ENCODE measurements at places on chromosomes 3 and 15.

- DNase-seq: no peak
Measured at GRCh38 chr3:194040516-194041273, 95.3 kb upstream of the HES1 start.

GRCh38 chr3:48419597-48419996, 10.3 kb downstream of the PLXNB1 start:
- DNase-seq: no peak

DNA sequence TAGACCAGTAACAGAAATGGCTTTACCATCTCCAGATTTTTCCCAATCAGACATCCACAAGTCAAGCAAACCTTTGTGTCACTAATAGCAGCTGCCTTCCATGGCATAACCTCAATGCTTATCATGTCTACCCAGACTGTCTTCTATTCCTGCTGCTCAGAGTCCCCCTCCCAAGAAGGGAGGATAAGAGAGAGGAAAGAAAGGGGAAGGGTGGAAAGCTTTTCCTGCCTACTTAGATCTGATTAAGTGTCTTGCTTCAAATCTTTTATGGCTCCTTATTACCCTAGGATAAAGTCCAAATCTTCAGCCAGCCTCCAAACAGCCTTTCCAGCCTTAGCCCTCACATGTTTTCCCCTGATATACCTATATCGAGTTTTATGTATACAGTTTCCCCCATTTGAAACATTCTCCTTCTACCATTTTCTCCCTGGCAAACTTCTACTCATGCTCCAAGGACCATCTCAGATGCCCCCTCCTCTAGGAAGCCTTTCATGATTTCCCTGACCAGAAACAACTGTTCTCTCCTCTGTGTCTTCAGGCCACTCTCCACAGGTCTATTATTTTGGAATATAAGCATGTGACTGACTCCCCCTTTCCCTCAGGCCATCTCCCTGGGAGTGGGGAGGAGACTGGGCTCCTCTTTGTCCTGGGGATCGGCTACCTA, 7.9 kb upstream of the SSUH2 start:
- DNase-seq: no peak

GRCh38 chr3:186880406-186880805, 37.9 kb downstream of the ADIPOQ start:
- DNase-seq: no peak

DNA sequence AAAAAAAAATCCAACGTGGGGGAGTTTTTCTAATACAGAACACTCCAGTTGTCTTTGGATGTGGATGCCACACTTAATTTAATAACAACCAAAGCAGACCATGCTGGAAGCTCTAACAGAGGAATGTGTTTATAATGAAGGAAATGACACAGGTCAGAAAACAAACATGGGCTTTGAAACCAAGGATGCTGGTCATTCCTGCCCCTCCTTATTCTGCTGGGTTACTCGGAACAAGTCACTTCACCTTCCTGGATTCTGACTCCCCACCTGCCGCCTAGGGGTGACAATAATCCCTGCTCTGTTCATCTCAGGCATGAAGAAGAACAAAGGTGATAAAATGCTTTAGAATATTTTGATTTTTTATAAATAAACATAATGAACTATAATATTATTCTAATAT, 240.9 kb upstream of the ADAMTS9 start:
- DNase-seq: no peak

GRCh38 chr3:149120051-149120972, 9.1 kb upstream of the HPS3 start:
- no peak for DNase-seq

DNA sequence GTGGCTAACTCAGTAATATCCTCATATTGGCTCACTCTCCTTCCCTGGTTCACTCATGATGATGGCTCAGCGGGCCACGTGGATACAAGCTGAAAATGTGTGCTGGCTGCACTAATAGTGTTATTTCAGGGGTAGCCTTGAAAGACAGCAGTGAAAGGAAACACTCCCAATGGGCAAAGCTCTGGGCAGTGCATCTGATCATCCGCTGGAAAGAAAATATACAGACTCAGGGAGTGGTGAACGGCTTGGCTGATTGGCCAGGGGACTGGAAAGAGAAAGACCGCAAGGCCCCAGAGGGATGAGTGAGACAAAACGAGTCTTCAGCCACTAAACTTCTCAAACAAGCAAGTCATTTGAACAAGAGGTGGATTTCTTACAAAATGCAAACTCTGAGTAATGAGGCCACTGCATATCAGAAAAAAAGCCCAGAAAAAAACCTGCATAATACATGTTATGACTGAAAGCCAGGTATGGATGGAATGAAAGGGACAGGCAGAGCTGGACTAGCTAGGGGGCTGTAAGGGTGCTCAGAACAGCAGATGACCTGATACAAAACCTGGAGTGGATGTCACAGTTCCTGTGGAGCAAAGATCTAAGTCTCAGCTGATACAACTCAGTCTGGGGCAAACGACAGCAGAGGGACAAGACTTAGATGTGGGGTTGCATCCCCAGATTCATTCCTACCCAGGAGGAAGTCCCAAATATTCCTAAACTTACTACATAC, 33.3 kb downstream of the CMTM6 start:
- DNase-seq: no peak

DNA sequence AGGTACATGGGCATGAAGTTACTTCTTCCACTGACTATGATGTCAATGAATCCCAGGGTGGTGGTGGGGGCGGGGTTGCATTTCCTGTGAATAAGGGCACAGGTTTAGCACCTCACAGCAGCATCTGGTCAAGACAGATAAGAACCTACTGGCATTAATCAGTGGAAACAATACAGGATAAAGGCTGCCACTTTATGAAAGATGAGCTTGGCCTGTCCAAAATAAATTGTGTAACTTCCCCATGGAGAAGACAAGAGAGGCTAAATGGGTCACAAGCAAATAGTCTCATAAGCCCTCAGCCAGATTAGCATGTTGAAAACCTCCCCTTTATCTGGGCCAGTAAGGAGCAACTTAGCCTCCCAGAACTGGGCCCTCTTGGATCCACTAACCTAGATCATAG, 27.4 kb upstream of the PLSCR2 start:
- DNase-seq: no peak
